ENCODE measurements at places on chromosomes 11 and 22.

DNA sequence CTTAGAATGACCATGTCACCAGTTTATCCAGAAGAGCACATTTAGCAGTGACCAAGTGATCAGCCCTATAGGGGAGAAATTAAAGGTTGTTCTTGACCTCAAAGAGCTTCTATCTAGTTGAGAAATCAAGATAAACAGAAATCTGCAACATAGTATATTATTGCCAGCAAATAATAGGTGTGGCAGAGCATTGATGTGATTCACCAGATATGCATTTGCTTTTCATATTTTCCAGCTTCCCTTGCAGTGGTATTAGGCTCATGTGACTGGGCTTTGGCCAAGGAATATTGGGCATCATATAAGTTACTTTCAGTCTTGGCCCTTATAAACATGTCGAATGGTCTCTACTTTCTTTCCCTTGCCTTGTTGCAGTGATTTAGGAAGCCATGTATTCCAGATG is 34.5 kb downstream of the COMMD9 start:
- no peak for DNase-seq

- DNase-seq: no peak
Measured at GRCh38 chr22:50306753-50307749, at the start of gene PLXNB2. TSS of gene PLXNB2 (minus strand) at chr22:50307646. CDS start at chr22:50290584, 17,062 bp downstream.

- no peak for DNase-seq
Measured at GRCh38 chr22:47929646-47930185, 1167.3 kb downstream of the TBC1D22A start.

GRCh38 chr22:46992121-46992731 is 229.8 kb downstream of the TBC1D22A start:
- DNase-seq: no peak

GRCh38 chr11:32436751-32437494 is 1.6 kb upstream of the WT1 start:
- no peak for DNase-seq

DNA sequence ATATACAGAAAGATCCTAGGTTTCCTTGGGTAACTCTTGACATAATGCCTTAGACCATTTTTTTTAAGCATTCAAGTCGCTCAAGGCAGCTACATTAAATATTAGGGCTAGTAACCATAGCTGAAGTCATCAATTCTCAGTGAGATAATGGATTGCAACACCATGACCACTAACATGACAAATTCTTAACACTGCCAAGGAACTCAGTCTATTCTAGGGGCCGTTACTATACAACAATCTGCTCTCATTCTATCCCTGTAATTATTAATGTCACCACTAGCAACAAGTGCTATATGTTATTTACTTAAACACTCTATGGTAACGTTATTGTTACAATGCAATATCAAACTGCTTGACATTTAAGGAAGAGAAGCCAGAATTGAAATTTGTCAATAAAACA is 3.2 kb upstream of the STK33 start:
- DNase-seq: no peak

DNA sequence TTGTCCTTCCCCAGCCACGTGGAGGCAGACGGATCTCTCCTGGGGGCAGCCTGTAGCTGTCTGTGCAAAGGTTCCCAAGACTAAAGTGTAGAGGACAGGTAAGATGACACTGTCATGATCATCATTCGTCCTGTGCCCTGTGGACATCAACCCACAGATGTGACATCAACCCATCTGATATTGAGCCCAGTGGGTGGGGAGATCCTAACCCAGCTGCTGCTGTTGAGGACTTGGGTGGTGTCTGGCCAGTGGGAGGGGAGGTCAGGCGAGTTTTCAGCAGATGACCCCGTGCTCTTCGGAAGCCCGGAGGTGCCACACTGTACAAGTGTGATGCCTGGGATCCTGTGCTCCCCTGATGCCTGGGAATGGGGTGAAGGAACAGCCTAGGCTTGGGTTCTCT is 1.2 kb upstream of the GAL start:
- no peak for DNase-seq

- DNase-seq: peak; percentile 80
Measured at GRCh38 chr22:50308597-50308935, 1.1 kb upstream of the PLXNB2 start.

DNA sequence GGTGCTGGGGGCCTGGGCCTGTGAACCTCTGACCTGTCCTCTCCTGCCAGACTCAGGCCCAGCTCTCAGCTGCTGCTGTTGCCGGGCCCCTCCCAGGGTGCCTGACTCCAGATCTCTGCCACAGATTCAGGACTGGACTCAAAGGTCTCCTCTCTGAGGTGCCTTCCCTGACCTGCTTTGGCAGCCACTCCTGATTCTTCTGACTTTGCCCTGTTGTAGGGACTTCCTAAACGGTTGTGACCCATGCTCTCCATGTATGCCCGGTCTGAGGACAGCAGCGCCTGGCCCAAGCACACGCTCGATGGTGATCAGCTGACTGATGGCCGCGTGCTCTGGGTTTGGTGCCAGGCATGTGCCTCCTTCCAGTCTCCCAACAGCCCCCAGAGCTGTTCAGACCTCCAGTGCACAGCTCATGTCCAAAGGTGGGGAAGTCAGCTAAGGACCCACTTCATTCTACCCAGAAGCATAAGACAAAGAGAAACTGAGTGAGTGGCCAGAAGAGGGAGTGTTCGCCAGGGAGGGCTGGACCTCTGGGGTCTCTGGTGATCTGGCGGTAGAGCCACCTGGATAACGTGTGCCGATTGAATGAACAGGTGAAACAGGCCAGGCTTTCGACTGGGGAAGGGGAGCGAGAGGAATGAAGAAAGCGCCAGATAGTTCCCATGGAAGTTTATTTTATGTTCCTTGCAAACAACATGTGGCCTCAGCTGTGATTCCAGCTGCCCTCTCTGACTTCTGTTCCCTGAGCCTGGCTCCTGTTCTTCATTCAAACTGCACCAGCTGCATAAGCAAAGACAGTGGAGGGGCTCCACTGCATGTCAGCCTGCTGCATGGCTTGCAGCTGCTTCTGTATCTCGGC is 8.1 kb upstream of the TOP3B start:
- DNase-seq: no peak

DNA sequence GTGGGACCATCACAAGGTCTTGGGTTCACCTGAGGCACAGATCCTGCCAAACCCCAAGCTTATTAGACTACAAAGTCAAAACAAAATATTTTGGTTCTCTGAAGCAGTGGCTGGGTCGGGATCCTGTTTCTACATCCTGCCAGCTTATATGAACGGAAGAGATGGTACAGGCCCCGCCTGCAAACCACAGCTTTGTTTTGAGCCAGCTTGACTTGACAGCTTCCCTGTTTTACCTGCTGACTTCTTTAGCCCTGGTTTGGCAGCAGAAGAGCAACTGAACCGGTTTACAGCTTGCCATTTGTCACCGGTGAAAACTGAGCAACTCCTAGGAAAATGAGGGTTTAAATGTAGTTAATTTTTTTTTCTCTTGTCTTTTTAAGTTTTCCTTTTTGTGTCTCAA is 11.4 kb downstream of the PACS1 start:
- DNase-seq: peak; percentile 78

DNA sequence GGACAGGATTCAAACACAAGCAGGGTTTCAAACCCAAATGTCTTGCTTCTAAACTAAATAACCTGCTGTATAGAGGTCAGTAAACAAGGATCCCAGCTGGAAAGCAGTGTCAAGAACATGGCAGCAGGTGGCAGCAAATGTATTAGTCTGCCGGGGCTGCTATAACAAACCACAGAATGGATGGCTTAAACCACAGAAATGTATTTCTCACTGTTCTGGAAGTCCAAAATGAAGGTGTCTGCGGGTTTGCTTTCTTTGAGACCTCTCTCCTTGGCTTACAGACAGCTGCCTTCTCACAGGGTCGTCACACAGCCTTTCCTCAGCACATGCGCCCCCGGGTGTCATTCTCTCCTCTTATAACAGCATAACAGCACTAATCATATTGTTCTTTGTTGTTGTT is 65.1 kb upstream of the LRRC55 start:
- peak; percentile 52 for DNase-seq

DNA sequence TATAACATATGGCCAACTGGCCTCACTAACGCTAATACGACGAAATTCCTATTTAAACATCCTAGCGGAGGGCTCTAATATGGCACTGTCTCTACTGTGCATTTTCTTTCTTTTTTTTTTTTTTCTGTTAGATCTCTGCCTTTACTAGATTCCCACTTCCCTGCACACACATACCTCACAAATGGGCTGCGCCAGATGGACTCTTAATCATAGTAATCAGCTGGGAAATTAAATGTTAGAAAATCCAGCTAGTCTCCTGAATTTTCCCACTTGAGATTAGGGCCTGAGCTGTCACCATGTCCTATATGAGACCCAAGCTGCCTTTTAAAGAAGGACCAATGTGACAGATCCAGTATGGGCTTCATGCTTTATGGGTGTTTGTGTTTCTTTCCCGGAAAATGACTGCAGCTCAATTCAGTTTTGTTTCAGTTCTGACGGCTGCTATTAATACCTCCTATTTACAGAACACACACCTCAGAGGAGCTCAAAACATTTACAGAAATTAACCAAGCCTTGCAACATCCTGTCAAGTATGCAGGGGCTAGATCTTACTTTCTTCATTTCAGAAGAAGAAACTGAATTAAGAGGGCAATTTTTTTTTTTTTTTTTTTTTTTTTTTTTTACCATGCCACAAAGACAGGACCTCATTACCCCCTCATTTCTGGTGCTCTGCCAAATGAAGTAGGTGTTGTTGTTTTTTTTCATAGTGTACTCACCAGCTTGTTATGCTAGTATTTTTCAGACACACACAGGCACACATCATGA is 49.8 kb upstream of the BLID start:
- no peak for DNase-seq

DNA sequence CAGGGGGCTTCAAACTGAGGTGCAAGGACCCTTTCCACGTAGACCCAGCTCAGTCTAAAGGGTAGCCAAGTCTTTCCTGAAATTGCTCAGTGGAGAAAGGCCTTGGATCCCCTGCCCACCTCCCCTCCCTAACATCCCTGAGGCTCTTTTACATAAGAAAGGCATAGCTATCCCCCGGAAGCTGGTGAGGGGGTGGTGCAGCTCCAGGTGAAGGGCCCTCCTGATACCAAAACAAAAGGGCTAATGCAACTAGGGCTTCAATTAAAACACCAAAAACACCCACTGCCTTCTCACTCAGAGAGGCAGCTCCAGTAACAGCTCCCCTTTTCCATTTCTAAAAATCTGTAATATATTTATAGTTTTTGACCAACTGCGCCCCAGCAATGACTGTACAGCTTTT is 5.8 kb downstream of the SHANK2 start:
- no peak for DNase-seq

GRCh38 chr11:128519338-128519737 is 68.0 kb downstream of the ETS1 start:
- no peak for DNase-seq

GRCh38 chr11:66004186-66004585 is 1.9 kb downstream of the BANF1 start:
- DNase-seq: no peak

GRCh38 chr22:23520863-23521440 is 59.1 kb downstream of the IGLL1 start:
- DNase-seq: no peak

GRCh38 chr11:16392616-16393015 is 36.3 kb upstream of the SOX6 start:
- no peak for DNase-seq

GRCh38 chr11:47160753-47161133 is 15.9 kb downstream of the ARFGAP2 start:
- DNase-seq: no peak
